ENCODE measurements at places on chromosomes 2 and 18.

DNA sequence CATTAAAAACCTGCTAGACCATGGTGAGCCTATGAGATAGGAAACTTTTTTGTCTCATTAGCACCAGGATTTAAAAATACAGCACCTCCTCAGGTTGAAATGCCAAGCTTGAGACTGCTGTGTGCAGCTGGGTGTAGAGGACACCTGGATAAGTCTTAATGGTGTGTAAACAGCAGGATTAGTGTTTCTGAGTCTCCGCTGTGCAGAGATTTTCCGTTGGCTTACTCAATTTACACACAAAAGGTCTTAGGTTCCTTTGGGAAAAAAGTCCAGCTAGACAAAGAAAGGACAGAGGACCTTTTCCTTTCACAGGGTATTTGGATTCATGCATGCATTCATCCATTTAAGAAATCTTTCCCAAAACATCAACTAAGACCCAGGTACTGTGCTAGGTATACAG, 168.1 kb downstream of the NRXN1 start:
- DNase-seq: no peak

DNA sequence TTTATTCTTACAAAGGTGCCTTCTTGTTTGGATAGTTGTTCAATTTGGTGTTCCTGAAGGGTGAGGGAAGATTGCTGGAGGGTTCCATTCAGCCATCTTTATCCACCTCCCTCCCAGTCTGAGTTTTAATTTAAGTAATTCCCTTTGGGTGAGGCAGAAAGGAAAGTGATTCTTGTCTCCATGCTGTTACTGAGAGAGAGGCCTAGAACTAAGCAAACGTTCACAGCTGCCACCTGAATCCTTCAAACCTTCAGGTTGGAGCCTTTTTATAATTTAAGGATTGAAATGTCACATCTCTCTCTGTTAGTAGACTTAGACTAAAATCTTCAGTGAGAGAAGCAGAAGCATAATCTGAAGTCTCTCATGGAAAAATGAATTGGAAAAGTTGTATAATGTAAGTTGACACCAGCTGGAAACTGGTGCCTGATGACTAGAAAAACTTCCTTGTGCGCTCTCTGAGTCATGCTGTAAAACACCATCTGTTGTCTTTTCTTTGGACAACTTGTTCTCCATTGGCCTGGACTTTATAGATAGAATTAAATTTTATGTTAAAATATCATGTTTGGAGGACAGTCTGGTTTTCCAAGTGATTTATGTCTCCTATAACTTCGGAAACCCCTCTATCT, 14.6 kb downstream of the STRADB start:
- DNase-seq: no peak

DNA sequence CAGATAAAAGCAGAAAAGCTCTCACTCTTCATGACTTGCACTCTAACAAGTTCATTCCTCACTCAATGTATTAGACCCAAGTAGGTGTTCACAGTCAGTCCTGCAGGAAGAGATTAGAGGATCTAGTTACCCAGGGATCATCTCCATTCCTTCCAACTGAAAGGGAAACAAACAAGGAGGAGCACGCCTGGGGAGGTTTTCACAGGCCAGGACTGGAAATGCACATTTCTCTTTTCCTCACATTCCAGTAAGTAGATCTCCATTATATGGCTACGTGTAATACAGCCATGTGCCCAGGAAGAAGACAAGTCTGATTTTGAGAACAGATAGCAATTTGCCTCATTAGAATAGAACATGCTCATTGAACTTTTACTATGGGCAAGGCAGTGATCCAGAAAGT, 1132.2 kb upstream of the FAM98A start:
- DNase-seq: no peak

DNA sequence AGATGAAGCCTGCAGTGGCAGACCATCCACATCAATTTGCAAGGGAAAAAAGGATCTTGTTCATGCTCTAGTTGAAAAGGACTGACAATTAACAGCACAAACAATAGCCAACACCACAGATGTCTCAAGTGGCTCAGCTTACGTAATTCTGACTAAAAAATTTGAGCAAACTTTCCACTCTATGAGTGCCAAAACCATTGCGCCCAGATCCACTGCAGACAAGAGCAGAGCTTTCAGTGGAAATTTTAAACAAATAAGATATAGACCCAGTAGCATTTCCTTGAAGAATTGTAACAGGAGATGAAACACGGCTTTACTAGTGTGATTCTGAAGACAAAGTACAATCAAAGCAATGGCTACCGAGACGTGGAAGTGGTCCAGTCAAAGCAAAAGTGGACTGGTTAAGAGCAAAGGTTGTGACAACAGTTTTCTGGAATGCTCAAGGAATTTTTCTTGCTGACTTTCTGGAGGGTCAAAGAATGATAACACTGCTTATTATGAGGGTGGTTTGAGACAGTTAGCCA, 12.0 kb upstream of the ZNF396 start:
- DNase-seq: no peak

DNA sequence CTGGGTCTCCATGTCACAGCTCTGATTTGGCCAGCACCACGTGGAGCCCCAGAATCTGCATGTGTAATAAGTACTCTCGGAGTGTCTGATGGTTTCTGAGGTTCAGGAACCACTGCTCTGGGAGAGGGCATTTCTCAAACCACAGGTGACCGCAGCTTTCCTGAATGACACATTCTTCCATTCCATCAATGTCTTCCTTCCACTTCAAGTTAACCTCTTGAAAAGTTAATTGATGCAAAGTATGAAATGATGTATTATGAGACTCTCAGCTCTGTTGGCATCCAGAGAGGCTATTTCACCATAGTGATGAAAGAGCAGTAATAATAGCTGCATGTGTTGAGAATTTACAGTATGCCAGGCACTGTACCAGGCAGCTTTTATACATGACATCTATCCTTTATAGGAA, 61.3 kb upstream of the CRIM1 start:
- DNase-seq: no peak

- peak; percentile 48 for DNase-seq
Measured at GRCh38 chr18:49757513-49758262, 55.6 kb downstream of the ACAA2 start.

DNA sequence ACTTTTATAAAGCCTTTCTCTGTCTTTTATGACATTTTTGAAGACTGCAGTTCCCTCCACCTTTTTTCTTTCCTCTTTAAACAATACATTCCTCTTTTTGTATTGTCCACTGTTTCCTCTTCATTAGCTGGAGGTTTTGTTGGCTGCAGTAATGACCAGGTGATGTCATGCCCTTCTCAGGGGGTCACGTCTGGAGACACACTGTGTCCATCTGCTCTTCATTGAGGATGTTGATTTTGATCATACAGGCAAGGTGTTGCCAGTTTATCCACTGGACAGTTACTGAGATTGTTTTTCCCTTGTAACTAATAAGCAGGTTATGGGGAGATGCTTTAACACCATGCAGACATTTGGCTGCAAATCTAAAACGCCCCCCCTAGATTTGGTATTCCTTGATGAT, 19.8 kb downstream of the ZNF407 start:
- DNase-seq: no peak

GRCh38 chr2:224094413-224094812, 55.3 kb upstream of the SERPINE2 start:
- no peak for DNase-seq

DNA sequence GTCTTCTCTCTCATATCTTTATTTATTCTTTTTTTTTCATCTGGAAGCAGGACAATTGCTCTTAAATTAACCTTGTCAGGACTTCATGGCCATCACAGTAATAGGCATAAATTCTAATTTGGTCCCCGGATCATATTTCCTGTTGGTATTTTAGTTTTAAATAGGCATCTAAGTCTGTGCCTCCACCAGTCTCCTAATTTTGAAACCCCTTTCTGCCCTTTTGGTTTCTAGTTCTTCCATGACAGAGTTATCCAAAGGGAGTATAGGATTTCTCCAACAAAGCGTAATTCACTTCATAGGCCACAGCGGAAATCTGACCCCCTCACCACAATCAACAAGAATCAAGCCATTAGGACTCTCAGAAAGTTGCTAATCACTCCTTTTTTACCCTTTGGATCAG, 3.8 kb downstream of the EPHA4 start:
- no peak for DNase-seq

DNA sequence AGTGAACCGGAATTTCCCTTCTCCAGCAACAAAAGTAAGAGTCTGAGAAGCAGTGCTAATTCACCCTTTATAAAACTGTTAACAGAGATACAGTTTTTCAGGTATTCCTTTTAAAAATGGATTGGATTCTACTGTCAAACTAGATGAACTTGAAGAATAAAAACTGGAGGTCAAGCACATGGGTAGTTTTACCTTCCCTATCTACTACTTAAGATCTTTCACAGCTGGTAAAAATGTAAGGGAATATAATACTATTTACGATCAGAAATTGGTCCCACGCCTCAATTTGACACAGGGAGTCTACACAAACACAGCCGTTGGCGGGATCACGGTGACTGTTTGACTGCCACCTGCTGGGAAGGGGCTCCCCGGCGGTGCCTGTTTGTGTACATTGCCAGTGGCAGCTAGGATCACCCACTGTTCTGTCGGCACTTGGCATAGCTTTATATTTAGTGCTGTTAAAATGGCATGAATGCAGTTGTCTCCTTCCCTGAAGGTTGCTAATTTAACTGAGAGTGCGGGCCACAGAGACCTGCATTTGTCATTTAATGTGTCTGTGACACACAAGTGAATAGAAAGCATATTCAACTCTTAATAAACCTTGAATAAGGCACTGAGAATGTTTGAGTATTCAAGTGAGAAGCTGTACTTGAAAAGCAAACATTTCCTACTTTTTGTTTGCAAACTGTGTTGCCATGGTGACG, 59.5 kb downstream of the ABCG8 start:
- DNase-seq: no peak

- DNase-seq: no peak
Measured at GRCh38 chr2:181483211-181483610, 26.0 kb downstream of the ITGA4 start.

GRCh38 chr2:46858702-46859090, 56.9 kb downstream of the MCFD2 start:
- no peak for DNase-seq

DNA sequence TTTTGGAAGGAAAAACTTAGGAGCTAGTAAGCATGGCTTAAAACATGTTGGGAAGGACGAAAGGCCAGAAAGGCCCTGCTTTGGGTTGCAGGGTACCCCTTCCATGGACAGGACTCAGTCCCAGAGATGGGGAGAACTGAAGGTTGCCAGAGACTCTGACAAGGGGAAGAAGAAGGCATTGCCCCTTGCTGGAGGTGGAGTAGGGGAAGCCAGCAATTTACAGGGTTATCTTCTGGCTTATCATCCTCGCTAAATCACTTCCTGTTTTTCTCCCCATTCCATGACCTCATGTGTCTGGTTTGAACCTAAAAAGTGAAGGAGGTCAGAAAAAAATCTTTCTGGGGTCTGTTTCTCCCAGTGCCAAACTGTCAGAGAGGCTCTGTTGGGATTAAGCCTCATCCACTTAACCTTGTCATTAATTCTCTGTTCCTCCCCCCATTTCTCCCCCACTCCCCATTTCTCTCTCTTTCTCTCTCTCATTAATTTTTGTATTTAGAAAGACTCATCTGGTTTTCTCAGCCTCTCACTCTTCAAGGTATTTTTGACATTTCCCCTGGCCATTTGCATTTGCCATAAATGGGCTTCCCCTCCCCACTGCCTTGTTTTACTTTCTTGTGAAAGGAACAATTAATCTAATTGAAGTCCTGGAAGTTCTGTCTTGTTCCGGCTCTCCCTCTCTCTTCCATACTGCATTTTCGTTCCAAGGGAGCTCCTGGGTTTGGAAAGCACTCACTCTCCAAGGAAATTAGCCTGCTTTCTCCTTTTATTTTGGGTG, 17.4 kb downstream of the NRP2 start:
- no peak for DNase-seq

DNA sequence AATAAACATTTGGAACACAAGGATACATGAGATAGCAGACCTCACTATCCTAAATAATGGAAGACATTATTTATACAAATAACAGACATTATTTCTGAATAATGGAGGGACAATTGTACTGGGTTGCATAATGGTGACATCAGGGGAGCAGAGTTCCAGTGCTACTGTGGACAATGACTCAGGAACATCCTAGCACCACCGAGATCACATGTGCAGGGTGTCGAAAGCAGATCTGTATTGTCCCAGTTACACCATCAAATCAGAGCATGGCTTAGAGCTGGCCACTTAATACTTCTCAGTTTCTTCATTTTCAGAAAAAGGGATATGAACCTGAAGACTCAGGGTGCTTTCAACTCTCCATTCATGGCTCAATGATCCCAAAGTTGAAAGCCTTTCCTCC, 249.1 kb upstream of the RBMS1 start:
- no peak for DNase-seq

DNA sequence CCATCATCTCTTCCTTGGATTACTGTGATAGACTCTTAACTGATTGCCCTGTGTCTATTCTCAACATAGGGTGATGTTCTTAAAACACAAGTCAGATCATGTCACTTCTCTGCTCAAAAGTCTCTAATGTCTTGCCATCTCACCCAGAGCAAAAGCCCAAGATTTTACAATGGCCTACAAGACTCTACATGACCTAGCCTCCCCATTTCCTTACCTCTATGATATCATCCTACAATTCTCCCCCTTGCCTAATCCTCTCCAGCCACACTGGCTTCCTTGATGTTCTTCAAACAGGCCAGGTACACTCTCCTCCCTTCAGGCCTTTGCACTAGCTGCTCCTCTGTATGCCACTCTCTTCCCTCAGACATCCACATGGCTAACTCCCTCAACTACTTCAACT, 55.1 kb downstream of the ROCK1 start:
- no peak for DNase-seq

- no peak for DNase-seq
Measured at GRCh38 chr18:48418539-48419276, 9.5 kb upstream of the ZBTB7C start.

DNA sequence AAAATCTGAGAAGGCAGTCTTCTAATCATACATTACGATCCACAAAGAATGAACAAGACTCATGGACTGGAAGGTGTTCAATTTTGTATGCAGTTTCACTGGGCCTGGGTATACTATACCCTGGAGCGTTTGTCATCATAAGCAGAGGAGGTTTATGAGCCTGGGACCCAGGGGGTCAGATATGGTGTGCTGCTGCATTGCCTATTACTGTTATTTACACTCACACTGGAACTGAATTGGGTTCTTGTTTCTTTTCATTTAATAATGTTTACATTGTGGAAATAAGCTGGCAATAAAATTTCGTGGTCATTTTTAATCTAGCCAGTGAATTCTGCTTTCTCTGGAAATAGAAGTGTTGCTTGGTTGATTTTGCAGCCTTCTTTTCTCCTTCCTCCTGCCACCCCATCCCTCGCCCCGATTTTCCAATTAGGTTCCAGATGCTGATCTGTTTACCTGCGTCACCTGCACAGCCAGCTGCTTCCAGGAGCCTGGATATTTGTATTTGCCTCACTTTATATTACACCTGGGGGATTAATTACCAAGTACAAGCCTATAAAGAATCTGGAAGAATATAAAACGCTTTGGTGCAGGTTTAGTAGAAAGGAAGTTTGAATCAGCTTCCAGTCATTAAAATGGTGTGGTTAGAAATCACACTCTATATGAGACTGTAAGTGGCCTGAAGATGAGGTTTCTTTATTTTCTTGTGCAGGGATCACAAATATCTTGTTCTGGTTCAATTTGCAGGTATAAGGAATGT, 234.4 kb downstream of the SOCS6 start:
- no peak for DNase-seq
